Stimulated activated CD4-positive, alpha-beta T cell treated with anti-CD3 and anti-CD28 coated beads, Interleukin-15, amount 100 ng/mL, for 1 hour (primary cell): ENCODE measurements at places on chromosomes 5 and 9.

DNA sequence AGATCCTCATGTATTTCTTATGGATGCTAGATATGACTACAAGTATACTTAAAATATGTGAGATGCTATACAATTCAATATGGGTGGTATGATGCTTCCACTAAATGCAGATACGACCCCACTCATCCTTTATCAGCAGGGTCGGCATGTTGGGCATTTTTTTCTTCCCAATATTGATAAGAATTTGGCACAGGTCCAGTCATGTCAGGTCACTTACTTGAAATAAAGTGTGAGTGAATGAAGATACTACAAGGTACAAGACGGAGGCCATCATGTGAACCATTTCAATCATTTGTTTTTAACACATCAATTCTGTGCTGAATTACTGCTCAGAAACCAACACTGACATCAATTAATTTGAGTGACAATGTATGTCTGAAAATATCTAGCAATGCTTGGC lies 146.9 kb upstream of the GNA14 start:
- DNase-seq, result no peak

- DNase-seq, result no peak
These were observed 24.8 kb upstream of the LOX start for GRCh38 chr5:122102825-122103224.

DNA sequence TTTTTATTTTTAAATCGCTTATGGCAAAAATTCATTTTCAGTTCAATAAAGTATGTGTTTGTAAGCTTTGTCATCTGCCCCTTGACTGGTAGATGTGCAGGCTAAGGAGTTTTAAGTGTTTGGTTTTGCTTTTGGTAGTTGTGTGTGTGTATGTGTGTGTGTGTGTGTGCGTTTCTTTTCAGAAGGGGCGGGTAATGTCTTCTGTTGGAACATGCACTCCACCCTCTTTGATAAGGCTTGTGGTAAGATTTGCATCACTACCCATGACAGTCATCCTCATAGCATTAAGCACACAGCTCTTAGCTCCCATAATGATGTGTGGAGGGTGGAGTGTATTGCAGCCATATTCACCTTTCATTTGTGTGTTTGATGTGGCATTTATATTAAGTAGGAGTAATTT lies 92.1 kb upstream of the FSD1L start:
- DNase-seq, result no peak

DNA sequence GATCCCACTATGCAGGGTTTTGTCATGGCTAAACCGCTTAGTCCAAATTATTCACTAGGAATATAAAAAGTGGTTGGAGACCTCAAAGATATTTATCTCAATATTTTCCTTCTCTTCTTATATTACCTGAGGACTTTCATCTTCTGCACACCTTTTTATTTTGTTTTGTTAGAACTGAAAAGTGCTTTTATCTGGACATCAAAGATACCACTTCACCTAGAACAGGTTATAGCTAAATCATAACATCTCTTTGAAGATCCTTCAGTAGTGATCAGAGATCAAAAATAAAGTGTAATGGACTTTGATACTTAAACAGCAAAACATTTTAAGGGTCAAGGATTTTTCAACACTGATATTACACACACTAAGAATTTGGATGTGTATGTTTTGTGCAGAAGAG lies 160.2 kb downstream of the MCTP1 start:
- DNase-seq, result no peak

DNA sequence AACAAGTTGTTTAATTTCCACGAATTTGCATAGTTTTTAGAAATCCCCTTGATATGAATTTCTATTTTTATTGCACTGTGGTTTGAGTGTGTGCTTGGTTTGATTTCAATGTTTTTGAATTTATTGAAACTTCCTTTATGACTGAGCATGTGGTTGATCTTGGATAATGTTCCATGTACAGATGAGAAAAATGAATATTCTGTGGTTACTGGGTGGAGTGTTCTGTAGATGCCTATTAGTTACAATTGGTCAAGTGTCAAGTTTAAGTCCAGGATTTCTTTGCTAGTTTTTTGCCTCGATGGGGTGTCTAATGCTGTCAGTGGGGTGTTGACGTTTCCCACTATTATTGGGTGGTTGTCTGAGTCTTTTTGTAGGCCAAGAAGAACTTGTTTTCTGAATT lies 319.5 kb upstream of the ACTBL2 start:
- DNase-seq, result no peak

DNA sequence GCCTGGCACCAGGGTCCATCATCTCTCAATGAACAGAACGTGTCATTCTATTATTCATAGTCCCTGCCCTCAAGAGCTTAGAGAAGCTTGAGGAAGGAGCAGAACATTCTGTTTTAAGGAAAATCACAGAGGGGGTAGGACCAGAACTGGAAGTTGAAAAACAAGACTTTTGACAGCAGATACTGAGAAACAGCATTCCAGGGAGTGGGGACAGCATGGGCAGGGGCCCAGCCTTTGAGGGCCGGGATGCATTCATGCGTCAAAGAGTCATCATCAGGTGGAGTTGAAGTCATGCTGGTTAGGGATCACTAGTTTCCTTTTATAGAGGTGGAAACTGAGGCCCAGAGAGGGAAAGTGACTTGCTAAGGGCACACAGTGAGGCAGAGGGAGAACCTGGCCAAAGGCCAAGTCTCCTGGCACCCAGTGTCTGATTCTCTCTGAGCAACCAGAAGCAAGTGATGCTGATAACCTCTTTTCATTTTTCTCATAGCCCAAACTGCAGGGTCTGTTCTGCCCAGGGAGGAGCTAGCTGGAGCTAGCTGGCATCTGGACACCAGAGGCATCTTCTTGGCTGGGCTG lies 41.5 kb upstream of the STXBP1 start:
- DNase-seq, result no peak

DNA sequence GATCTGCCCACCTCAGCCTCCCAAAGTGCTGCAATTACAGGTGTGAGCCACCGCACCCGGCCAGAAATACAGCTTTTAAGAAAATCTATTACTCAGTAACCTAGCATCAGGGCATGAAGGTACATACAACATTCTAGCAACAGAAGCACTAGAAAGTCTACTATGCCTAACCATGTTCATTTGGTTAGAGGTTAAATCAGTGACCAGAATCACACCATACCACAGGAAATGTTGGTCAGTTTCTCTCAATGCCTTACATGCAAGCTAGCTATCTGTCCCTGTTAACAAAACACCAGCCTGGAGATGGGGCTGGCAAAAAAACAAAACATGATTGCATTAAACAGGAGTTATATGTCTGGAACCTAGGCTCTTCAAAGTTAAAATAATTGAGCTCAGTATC lies 104.1 kb downstream of the STRBP start:
- DNase-seq, result no peak

DNA sequence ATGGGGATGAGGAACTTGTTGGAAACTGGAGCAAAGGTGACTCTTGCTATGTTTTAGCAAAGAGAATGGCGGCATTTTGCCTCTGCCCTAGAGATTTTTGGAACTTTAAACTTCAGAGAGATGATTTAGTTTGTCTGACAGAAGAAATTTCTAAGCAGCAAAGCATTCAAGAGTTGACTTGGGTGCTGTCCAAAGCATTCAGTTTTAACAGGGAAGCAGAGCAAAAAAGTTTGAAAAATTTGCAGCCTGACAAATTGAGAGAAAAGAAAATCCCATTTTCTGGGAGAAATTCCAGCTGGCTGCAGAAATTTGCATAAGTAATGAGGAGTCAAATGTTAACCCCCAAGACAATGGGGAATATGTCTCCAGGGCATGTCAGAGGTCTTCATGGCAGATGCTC lies 682.3 kb upstream of the ST8SIA4 start:
- DNase-seq, result no peak

DNA sequence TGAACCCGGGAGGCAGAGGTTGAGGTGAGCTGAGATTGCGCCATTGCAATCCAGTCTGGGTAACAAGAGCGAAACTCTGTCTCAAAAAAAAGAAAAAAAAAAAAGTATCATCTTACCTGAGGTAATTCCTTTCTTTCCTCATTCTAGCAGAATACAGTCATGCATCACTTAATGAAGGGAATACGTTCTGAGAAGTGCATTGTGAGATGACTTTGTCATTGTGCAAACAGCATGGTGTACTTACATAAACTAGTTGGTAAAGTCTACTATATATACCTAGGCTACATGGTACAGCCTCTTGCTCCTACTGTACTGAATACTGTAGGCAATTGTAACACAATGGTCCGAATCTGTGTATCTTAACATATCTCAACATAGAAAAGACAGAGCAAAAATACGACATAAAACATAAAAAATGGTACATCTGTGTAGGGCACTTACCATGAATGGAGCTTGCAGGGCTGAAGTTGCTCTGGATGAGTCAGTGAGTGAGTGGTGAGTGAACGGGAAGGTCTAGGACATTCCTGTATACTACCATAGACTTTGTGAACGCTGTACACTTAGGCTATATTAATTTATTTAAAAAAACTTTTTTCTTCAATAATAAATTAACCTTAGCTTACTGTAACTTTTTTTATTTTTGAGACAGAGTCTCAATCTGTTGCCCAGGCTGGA lies 100.4 kb downstream of the GLDC start:
- DNase-seq, result no peak

- DNase-seq, result no peak
These were observed 585.7 kb upstream of the ZNF608 start for GRCh38 chr5:125331987-125332598.

DNA sequence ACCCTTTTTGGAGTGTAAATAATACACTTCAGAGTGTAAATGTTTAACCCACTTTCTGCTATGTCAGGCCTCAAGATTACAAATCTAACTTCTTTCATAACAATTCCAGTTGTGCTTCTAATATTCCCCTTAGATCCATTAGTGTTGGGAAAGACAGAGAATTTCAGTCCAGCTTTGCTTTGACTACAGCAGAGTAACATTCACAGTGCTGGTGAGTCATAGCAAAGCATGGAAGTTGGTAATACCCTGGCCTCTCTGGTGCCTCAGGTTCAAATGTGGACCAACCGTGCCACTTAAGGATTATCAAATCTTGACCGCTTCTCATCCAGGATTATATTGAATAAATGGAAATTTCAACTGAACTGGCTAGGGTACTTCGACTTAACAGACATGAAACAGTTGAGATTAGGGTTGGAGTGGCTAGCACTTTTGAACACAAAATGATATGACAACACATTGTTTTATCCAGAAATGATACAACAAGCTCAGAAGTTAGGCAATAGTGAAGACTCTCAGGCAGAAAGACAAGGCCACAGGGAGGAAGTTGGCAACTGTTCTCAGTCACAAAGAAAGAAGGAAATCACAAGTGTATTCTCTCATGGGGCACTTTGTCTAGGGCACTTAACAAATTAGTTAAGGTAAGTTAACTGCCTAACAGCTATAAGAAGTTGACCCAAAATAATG lies 24.4 kb upstream of the RASA1 start:
- no peak for DNase-seq

DNA sequence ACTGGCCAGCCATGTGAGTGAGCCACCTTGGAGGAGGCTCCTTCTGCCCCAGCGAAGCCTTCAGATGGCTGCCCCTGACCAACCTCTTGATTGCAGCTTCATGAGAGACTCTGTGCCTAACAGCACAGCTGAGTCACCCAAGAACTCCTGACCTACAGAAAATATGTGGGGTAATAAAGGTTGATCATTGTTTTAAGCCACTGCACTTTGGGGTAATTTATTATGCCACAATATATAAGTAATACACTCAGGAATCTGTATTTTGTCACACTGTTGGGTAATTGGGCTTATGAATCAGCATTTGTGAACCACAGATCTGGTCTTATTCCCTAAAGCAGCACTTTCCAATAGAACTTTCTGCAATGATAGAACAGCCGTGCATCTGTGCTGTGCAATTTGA lies 24.4 kb upstream of the VDAC1 start:
- DNase-seq, result no peak

GRCh38 chr5:81829242-81829641 lies 78.3 kb upstream of the SSBP2 start:
- no peak for DNase-seq

- no peak for DNase-seq
These were observed 75.6 kb downstream of the DMRTA1 start for GRCh38 chr9:22522206-22522740.

GRCh38 chr9:14530841-14531240 lies 162.4 kb downstream of the ZDHHC21 start:
- DNase-seq, result no peak

DNA sequence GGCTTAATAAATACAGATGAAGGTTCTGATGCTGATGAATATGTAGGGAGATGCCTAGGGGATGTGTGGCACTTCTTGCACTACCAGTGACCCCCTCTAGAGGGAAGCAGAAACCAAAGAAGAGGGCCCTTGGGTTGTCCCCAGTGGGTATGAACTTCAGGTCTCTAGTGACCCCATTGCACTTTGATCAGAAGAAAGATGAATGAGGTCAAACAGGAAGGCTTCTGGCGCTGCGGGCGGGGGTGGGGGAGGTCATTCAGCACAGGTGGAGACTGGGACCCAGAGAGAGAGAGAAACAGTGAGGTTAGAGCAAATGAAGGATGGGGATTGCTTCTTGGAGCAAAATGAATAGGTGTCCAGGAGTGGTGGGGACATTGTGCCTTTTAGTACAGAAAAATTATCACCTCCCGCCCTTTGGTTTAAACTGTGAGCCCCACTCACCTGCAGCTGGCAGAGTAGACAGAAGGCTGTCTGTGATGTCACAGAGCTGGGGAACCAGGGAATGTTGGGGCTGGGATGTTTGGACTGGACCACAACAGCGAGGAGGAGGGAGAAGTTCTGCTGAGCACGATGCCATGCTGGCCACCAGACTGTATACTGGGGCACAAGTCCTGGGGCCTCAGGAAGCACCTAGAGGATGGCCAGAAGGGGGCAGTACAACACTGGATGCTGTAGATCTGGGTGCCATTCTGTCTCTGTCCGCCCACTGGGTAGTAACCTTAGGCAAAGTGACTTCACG lies at the start of gene TEX48:
TEX48 (minus strand) TSS at position 599 of the 739 bp plus-strand sequence. CDS start 10,469 bp downstream, outside the sequence.
- DNase-seq, result peak; percentile 53

GRCh38 chr9:536597-537511 lies 304.6 kb upstream of the DMRT1 start:
- DNase-seq, result no peak

- no peak for DNase-seq
These were observed 41.0 kb downstream of the FAT2 start for GRCh38 chr5:151550146-151550545.

DNA sequence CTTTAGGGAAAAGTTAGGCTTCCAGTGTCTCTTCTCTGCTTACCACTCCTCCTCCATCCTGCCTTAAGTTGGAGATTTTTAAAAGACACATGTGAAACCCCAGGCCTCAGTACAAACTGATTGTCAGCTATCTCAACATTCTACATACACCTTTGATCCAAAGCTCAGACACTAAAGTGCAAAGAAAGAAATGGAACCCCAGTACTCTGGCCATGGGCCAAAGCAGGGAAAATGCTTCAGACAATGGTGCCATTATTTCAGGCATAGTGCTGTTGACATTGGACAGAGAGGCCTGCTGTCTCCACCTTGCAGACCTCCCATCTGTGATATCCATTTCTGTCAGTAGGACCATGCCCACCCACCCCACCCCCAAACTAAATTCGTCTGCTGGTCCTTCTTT lies 49.1 kb downstream of the G3BP1 start:
- no peak for DNase-seq

DNA sequence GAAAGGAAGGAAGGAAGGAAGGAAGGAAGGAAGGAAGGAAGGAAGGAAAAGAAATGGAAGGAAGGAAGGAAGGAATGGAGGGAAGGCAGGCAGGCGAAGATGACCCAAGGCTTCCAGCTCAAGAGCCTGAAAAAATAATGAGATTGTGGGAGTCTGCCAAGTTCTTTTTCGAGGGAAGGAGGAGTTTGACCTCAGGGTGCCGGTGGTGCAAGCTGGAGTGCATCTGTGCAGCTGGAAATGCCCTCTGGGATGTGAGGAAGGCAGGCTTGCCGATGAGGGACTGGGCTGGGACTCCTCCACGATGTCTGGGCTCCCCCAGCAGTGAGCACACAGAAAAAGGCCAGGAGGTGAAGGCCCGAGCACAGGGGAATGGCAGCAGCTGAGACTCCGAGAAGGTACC lies 154.9 kb upstream of the DAPK1 start:
- no peak for DNase-seq
